ENCODE measurements at places on chromosomes 16 and 17. TPM values are rescaled to one million over a fixed set of nuclear protein-coding genes. Genes with fewer than 3 reads are reported as not detected.

Gene TAC4
- not detected for total RNA-seq

Gene CCT6B
- 2.6 TPM for total RNA-seq

Gene HBA1
- 283 TPM for total RNA-seq

Gene HGS
- total RNA-seq = 184 TPM

Gene NEURL4
- 85.2 TPM for total RNA-seq

Gene DNAAF8
- total RNA-seq = 0.19 TPM

Gene DRC3
- total RNA-seq = 0.17 TPM

Gene CTF1
- total RNA-seq = 0.81 TPM

Gene MSLN
- not detected for total RNA-seq

Gene NOTUM
- total RNA-seq = not detected

Gene NPTX1
- 0.57 TPM for total RNA-seq

Gene CFAP119
- 11.7 TPM for total RNA-seq

Gene RND2
- 1.2 TPM for total RNA-seq

Gene CEP20
- total RNA-seq = 30.2 TPM

Gene CCDC200
- 0.74 TPM for total RNA-seq

Gene KRTAP9-8
- not detected for total RNA-seq

Gene ARHGAP23
- 0.83 TPM for total RNA-seq

Gene UQCRC2
- 155 TPM for total RNA-seq

Gene CDH15
- not detected for total RNA-seq

Gene TBC1D3G
- not detected for total RNA-seq

Gene RANGRF
- total RNA-seq = 48.8 TPM

Gene SLC6A4
- not detected for total RNA-seq

Gene FBXO39
- 0.70 TPM for total RNA-seq

Gene CLEC19A
- not detected for total RNA-seq

Gene CHMP1A
- 90.0 TPM for total RNA-seq

Gene SDK2
- total RNA-seq = 12.7 TPM

Gene KRTAP17-1
- total RNA-seq = not detected

Gene CTRB2
- total RNA-seq = not detected

Gene C17orf78
- total RNA-seq = not detected

Gene KRT16
- total RNA-seq = not detected

Gene CD300C
- total RNA-seq = 0.19 TPM

Data from B cell (primary cell).